ENCODE measurements at places on chromosomes 1 and 21. TPM values are rescaled to one million over a fixed set of nuclear protein-coding genes. Genes with fewer than 3 reads are reported as not detected.

- no peak for DNase-seq
- no peak overlapping the region for H3K27ac ChIP-seq
- peaks cover 8% of the 10 kb centered on the region for H3K27me3 ChIP-seq
- H3K4me1 ChIP-seq = no peaks in the 10 kb centered on the region
These were observed 30.5 kb downstream of the RHBG start for GRCh38 chr1:156399355-156400125.

CD5L gene
- not detected for total RNA-seq

WNT3A gene
- not detected for total RNA-seq

- no peak for DNase-seq
- H3K27me3 ChIP-seq = peaks cover 3% of the 10 kb centered on the region
- H3K4me1 ChIP-seq = no peaks in the 10 kb centered on the region
- H3K27ac ChIP-seq = no peak overlapping the region
- no peaks in the 10 kb centered on the region for H3K36me3 ChIP-seq
- no peak overlapping the region for H3K4me3 ChIP-seq
These were observed 106.7 kb upstream of the KLHDC7A start for GRCh38 chr1:18373882-18374493.

- H3K36me3 ChIP-seq = peaks cover 12% of the 10 kb centered on the region
- peak; percentile 96 for DNase-seq
- peak overlapping the region; percentile 28 for H3K4me3 ChIP-seq
- no peaks in the 10 kb centered on the region for H3K27me3 ChIP-seq
- peaks cover 92% of the 10 kb centered on the region for H3K4me1 ChIP-seq
These were observed 67.2 kb upstream of the RUNX3 start for GRCh38 chr1:24996983-24997893.

PSEN2 gene
- 8.0 TPM for total RNA-seq

DNA sequence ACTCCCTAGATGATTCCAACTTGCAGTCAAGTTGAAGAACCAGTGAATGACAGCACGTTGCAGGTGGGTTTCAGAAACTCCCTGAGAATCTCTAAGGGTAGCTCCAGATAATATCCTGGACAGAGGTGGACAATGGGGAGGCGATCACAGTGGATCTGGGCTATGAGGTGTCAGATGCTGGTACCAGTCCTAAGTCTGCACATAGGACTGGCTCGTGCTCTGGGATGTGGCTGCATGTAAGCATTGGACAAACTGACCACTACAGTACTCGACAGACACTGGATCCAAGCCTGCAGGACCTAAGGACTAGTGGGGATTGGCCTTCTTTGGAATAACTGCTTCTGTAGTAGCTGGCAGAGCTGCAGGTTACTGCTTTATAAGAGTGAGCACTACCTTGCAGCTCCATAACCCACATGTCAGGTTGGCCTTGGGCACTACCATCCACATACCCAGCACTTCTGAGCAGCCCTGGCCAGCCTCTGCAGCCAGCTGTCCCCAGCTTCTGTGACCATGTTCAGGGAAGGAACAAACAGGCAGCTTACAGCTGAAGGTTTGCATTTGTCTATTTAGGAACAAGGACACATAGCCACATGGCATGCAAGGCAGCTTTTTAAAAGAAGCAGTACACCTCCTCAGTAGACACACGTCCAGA, 33.2 kb upstream of the DNAH14 start:
- H3K36me3 ChIP-seq = no peaks in the 10 kb centered on the region
- no peak overlapping the region for H3K27ac ChIP-seq
- H3K4me3 ChIP-seq = no peak overlapping the region
- H3K4me1 ChIP-seq = no peaks in the 10 kb centered on the region

Data from activated CD8-positive, alpha-beta memory T cell treated with anti-CD3 and anti-CD28 coated beads, Interleukin-2, amount 10 ng/mL, durations not matched to agents 7 days and 5 days (primary cell).